ENCODE measurements at places on chromosomes 11 and 22.

DNA sequence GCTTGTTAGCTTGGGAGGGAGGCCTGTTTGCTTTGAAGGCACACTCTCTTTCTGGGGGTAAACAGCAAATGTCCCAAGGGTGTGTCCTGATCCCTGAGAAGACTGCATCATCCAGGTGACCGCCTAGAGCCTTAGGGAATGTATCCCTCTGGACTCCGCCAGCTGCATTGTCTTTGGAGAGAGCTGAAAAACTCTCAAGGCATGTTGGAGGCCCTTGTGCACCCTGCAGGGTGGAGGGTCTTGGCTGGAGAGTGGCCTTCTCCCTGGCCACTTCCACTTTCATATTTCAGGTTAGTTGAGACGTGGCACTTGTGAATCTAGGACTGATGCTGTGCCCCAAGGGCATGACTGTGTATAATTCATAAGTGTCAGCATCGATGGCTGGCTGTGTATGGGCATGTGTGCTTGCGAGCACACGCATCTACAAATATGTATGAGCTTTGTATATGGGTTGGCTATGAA, 70.6 kb downstream of the ZBTB16 start:
- DNase-seq, result no peak

GRCh38 chr11:64093233-64094039, 57.7 kb downstream of the FLRT1 start:
- DNase-seq, result no peak

GRCh38 chr11:21930408-21930807, 262.5 kb upstream of the ANO5 start:
- DNase-seq, result no peak

- DNase-seq, result no peak
These were observed 30.3 kb downstream of the SAMM50 start for GRCh38 chr22:43985532-43985931.

DNA sequence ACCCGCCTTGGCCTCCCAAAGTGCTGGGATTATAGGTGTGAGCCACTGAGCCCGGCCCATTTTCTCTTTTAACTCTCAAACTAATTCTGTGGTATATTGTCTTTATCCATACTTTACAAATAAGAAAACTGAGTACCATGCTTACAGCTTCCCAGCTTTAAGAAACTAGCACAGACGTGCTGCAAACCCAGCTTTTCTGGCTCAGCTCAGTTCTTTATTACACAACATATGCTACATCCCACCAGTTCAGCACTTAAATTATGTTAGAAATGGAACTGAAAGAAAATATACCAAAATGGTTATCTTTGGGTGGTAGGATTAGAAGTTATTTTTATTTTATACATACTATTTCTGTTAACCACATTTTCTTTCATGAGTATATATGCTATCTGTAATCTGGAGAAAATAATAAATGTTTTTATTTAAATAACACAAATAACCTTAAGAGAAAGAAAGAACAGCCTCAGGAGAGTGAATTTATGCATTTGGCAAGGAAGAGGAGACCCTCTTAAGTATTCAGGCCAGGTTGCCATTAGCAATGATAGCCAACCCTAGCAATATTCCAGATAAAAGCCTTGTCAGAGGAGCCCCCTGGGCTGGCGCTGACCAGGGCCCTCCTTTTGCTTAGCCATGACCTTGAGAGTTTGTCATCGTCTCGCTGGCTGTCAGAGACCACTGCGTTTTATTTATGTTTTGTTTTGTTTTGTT, 33.8 kb downstream of the SLN start:
- no peak for DNase-seq

DNA sequence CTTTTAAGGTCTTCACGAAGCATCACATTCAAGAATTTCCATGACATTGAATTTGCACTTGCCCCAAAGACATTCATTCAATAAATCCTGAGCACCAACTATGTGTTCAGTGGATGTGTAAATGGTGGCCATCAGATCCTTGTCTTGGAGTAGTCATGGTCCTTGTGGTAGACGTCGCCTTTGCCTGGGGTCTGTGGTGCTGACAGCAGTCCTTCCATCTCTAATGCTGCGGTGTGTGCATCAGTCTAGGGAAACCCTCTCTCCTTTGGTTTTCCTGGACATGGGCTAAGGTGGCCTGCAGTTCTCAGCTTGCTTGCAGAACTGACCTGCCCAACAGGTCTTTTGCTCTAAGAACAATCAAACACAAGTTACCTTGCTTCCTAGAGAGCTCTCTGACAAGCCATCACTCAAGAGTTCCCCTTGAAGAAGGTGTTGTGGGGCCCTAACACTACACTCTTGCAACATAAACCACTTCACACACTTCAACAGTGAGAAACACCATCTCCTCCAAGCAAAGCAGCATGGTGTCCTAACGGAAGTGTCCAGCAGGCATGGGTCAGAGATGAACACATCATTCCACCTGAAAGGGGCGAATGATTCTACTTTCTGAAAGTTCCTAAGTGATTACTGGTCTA, 72.1 kb downstream of the BUD13 start:
- DNase-seq, result no peak

DNA sequence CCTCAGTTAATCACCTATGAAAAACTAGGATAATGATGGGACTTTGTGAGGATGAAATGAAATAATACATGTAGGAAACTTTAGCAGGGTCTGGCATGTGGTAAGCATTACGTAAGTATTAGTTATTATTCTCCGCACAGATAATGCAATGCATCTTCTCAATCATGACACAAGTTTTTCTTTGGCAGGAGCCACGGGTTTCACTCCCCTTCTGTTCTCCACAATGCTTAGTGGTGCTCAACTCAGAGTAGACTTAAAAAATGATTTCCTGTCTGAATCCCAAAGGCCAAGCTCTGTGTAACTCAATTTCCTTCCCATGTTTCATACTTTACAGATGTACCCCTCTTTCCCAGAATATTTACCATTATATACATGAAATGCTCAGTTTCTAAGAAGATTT, 82.9 kb downstream of the CCDC34 start:
- DNase-seq, result no peak

- DNase-seq, result no peak
These were observed 28.1 kb upstream of the COMT start for GRCh38 chr22:19913337-19913936.

GRCh38 chr22:35609261-35609660, 7.9 kb downstream of the MB start:
- no peak for DNase-seq

DNA sequence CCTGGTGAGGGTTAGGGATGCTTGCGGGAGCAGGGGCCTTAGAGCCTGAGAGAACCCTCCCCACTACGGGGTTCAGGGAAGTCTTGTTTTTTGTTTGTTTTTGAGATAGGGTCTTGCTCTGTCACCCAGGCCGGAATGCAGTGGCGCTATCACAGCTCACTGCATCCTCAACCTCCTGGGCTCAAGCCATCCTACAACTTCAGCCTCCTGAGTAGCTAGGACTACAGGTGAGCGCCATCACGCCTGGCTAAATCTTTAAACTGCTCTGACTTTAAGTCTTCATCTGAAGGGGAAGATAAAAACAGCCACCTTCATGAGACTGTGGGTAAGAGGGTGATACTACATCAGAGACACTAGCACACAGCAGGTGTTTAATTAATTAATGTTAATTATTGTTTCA, 28.5 kb downstream of the SERPIND1 start:
- no peak for DNase-seq

- DNase-seq, result peak; percentile 70
These were observed 9.9 kb upstream of the FERMT3 start for GRCh38 chr11:64196626-64197025.

- no peak for DNase-seq
These were observed 66.1 kb downstream of the HSD17B12 start for GRCh38 chr11:43746670-43747069.

DNA sequence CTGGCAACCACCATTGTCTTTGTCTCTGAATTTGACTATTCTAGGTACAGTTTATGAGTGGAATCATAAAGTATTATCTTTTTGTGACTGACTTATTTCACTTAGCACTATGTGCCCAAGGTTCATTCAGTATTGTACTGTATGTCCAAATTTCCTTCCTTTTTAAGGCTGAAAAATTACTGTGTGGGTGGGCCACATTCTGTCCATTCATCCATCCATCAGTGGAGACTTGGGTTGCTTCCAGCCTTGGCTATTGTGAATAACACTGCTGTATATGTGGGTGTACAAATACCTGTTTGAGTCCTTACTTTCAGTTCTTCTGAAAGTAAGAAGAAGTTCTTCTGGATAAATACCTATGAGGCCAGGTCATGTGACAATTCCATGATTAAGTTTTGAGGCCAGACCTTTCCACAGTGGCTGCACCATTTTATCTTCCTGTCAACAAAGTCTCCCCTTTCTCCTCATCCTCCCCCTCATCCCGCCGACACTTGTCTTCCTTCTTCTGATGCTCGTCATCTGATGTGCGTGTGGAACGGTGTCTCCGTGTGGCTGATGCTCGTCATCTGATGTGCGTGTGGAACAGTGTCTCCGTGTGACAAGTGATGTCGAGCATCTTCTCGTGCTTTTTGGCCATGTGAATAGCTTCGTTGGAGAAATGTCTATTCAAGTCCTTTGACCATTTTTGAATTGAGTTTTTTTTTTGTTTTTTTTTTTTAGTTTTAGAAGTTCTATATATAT, 49.5 kb downstream of the SBF1 start:
- DNase-seq, result no peak

GRCh38 chr11:28542561-28542960, 434.4 kb downstream of the METTL15 start:
- DNase-seq, result no peak

DNA sequence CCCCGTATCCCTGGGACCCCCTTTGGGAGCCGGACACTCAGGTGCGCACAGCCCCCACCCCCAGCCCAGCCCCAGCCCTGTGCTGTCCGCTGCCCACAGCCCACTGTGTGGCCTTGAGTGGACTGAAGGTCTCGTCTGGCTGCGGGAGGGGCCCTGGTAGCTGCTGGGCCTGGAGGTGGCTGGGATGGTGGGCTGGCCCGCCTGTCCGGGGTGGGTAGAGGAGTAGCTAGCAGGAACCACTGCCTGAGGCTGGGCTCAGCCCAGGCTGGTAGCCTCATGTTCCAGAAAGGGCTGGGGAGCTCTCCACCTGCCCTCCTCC, 4.6 kb upstream of the MUC6 start:
- DNase-seq, result no peak

DNA sequence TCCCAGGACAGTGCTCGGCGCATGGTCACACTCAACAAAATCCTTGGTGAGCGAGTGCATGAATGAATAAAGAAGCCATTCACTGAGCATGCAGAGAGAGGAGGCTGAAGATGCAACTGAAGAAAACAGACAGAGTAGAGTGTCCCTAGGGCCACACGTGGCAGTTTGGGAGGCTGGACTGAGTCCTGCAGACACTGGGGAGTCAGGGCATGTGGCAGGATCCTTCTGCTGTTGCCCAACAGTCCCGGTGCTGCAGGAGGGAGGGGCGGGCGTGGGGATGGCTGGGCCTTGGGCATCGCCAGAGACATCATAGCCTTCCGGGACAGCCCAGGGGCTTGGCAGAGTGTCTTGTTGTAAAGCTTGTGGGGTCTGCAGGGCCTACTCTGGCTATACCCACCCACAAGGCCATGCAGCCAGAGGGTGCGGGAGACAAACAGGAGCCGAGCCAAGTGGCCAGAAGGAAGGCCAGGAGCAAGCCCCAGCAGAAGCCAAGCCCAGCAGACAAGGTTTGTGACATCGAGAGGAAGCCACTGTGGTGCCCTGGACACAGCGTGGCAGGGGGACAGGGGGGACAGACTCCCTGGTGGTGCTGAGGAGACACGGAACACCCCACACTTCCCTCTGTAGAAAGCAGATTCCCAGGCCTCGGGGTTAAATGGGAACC, 26.7 kb upstream of the FBLN1 start:
- DNase-seq, result no peak

- no peak for DNase-seq
These were observed 76.7 kb upstream of the BLID start for GRCh38 chr11:122192634-122193255.

DNA sequence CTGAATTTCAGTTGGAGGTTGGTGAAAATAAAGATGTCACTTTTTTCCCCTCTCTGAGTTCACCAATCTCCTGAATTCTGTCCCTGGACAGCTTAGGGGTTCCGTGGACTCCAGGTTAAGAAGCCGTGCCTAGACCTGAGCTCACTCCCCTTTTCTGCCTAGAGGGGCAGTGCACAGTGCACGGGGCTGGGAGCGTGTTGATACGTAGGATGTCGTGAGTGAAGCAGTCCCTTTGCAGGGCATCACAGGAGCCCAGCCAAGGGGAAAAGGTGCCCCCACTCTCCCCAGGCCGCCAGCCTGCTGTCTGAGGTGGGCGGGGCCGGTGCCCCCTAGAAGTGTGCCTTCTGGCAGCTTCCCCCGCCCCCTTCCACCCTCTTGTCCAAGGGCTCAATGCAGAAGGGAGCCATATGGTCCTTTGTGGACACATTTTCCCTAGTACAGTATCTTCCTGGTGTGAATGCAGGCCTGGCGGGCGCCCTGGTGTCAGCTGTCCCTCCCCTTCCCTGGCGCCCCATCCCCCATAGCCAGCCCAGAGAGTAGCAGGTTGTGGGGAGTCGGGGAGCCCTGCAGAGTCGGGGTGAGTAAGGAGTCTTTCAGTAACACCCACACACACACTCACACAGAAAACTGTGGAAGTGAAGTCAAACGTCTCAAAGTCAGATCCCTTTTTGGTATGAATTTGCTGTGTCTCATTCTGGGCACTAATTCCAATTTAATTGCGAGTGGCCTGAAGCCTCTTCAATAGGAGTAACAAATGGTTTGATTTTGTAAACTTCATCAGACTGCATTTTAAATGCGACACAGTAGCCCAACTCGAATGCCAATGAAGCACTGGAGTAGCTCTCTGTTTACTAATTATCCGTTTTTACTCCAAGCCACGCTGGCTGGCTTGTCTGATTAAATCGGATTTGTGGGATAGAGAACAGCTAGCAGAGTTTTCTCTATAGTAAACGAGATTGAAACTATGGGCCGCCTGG, 67.5 kb upstream of the NNMT start:
- peak; percentile 2 for DNase-seq

- no peak for DNase-seq
These were observed 11.3 kb downstream of the PCSK7 start for GRCh38 chr11:117220568-117220967.

DNA sequence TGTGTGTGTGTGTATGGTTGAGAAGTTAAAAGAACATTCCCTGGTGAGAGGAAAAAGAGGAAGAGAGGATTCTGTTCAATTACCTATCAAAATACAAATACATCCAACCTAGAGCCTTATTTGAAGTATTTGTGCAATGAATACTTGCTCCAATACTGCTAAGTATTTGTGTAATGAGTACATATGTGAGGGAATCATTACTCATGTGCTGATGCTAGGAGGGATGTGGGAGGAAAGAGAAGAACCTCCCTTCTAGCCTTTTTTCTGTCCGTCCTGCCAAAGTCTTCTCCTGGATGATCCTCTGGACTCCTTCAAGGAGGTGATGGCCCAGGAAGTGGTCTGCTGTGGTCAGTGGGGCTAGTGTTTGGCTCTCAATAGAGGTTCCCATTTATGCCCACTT, 36.0 kb upstream of the ACCSL start:
- DNase-seq, result no peak

Measured in inflammatory macrophage treated with lipopolysaccharide for 1 hour (primary cell).